ENCODE measurements at places on chromosomes 1 and 21.
A peak's percentile ranks its signal among the peaks of the same experiment; 100 is the strongest.

GRCh38 chr1:227725046-227725445 lies 10.1 kb downstream of the JMJD4 start:
- H3K27me3 ChIP-seq, result peaks cover 8% of the 10 kb centered on the region
- H3K36me3 ChIP-seq, result peaks cover 4% of the 10 kb centered on the region
- H3K4me3 ChIP-seq, result no peak overlapping the region
- H3K27ac ChIP-seq, result no peak overlapping the region

- no peaks in the 10 kb centered on the region for H3K27me3 ChIP-seq
- no peaks in the 10 kb centered on the region for H3K4me1 ChIP-seq
- H3K36me3 ChIP-seq, result no peaks in the 10 kb centered on the region
- no peak overlapping the region for H3K27ac ChIP-seq
These were observed 800.3 kb downstream of the PLA2G4A start for GRCh38 chr1:187629075-187629474.

DNA sequence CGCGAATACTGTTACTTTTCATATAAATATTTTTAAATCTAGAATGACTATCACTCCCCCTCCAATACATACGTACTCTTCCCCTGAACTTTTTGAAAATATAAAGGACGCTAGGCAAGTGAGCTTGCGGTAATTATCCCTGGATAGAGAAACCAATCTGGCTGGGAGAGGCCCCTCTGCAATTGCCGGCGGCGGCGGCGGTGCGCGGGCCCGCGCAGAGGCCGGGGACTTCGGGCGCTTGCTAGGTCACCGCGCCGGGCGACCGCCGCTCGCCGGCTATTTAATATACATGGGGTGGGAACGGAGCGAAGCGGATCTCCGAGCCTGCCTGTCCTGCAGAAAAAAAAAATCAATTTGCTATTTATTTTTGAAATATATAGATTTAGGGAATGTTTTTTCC lies 416.3 kb upstream of the ESRRG start:
- no peak overlapping the region for H3K27ac ChIP-seq
- H3K4me1 ChIP-seq, result no peaks in the 10 kb centered on the region
- peaks cover 30% of the 10 kb centered on the region for H3K27me3 ChIP-seq

DNA sequence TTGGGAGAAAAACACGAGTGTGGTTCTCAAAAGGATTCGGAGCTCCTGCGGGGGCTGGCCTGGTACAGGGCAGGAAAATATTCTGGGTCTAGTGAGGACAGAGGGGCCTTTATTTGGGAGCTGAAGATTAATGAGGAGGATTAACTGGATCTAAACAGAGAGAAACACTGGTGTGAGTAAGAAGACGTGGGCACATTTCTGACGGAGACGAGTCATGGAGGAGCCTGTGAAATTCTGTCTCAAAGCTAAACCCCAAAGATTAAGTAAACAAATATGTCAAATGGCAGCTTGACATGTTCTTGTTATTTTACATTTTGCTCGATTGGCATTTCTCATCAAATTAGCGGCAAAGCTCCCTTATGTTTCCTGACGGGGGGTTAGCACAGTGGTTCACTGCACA lies 12.8 kb downstream of the PROK1 start:
- DNase-seq, result no peak
- no peaks in the 10 kb centered on the region for H3K27me3 ChIP-seq
- H3K4me3 ChIP-seq, result no peak overlapping the region
- no peaks in the 10 kb centered on the region for H3K36me3 ChIP-seq

- no peak overlapping the region for H3K27ac ChIP-seq
- H3K4me1 ChIP-seq, result peaks cover 4% of the 10 kb centered on the region
- DNase-seq, result no peak
- peaks cover 6% of the 10 kb centered on the region for H3K27me3 ChIP-seq
These were observed 102.3 kb downstream of the LACTBL1 start for GRCh38 chr1:22870201-22870871.

DNA sequence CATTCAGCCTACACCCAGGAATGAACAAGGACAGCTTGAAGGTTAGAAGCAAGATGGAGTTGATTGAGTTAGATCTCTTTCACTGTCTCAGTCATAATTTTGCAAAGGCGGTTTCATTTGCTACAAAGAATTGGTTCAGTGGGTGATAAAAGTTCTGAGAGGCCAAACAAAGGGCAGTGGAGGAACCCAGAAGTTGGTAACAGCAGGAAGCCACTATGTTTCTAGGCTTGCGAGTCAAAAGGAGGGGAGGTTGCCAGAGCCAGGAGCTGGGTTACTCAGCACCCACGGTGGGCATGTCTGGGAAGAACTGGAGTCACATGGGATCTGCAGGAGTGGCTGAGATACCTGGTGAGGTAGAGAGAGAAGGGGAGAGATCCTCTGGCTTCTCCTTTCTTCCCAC lies 64.2 kb upstream of the MRPS6 start:
- H3K4me3 ChIP-seq, result peak overlapping the region; percentile 46
- H3K36me3 ChIP-seq, result peaks cover 18% of the 10 kb centered on the region
- H3K27me3 ChIP-seq, result no peaks in the 10 kb centered on the region

DNA sequence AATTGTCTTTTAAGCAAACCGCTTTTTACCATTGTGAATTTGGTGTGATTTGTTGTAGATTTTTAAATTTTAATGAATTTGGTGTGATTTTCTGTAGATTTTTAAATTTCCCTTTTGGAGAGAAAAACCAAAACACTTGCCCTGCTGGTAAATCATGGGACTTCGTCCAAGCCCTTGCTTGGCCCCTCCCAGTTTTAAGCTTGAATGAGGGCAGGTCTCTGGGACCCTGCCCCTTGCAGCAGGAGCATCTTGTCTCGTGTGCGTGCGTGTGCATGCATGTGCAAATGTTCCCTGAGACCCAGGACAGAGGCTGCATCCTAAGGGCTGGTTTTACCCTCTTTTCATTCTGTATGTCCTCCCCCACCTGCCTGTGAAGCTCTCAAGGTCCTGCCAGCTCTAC lies 248.6 kb downstream of the GREM2 start:
- peaks cover 5% of the 10 kb centered on the region for H3K27me3 ChIP-seq
- no peaks in the 10 kb centered on the region for H3K4me1 ChIP-seq
- no peak overlapping the region for H3K4me3 ChIP-seq
- H3K36me3 ChIP-seq, result no peaks in the 10 kb centered on the region
- H3K27ac ChIP-seq, result no peak overlapping the region

DNA sequence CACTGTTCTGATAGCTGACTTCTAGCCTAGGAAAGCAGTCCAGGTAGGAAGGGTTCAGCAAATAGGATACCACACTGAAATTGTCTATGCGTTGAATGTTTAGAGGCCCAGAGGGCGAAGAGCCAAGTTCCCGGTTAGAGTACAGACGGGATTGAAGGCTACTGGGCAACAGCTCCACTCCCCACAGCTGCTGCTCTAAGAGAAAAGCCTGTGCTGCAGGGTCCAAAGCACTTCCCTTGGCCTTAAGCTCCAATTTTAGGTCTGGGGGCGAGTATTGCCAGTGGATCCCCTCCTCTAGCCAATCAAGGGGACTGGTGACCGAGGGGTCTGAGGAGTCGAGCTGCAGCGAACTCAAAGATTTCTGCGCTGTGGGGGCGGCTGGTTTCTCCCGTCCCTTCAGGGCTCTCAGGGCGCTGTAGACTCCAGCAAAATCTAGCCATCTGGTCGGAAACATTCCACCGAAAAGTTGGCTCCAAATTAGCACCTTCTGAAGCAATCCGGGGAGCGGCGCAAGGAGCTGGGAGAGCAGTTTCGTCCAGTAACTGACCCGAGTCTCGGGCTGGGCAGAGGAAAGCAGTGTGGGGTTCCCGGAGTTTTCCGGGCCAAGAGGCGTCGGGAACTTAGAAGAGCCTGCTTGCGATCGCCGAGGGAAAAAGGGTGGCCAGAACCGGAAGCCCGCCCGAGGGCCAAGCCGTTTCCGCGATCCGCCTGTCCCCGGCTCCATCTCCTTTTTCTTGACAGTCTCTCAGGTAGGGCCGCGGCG lies 748 bp downstream of the PPP1R15B start:
- peak overlapping the region; percentile 100 for H3K27ac ChIP-seq
- DNase-seq, result no peak
- H3K27me3 ChIP-seq, result peaks cover 15% of the 10 kb centered on the region

- DNase-seq, result peak; percentile 26
- no peaks in the 10 kb centered on the region for H3K4me1 ChIP-seq
- H3K27ac ChIP-seq, result no peak overlapping the region
These were observed 193.6 kb downstream of the RPS6KC1 start for GRCh38 chr1:213244664-213245091.

DNA sequence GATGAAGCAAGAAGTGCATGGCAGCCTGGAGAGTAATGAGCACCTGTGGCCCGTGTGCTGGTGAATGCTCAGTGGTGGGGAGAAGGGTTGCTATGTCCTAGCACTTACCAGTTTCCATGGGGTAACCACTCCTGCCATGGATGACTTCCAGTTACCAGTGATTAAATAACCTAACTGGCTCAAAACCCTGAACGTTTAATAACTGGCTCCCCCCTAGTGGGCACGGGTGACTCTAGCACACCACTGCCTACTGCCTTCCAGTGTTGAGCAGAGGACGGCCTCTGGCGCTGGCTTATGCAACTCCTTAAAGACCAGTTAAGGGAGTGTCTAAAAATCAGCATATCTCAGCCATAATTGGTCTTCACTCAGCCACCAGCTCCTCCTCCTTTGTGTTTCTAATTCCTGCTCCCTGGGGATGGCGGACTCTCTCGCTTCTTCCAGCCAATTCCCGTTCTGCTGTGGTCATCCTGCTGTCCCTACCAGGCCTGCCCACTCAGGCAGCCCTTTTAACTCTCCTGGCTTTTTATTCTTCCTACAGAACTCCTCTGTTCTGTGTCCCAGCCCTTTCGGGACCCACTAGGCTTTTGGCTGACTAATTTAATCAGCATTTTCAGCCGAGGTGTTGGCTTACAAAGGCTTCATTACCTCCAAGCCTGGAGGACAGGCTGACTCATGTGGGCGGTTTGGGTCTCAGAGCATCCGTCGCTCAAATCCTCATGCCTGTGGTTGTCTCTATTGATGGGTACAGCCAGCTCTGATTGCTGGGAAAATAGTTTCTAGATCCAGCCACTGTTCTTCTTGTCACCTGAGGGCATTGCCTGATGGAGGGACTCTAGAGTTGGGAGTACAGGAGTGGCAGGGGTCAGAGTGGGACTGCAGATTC lies 332.4 kb downstream of the CAMTA1 start:
- H3K27ac ChIP-seq, result no peak overlapping the region
- H3K4me3 ChIP-seq, result no peak overlapping the region
- H3K27me3 ChIP-seq, result peaks cover 1% of the 10 kb centered on the region
- no peak for DNase-seq
- no peaks in the 10 kb centered on the region for H3K36me3 ChIP-seq
- no peaks in the 10 kb centered on the region for H3K4me1 ChIP-seq

- H3K27me3 ChIP-seq, result no peaks in the 10 kb centered on the region
- H3K36me3 ChIP-seq, result peaks cover 4% of the 10 kb centered on the region
- no peaks in the 10 kb centered on the region for H3K4me1 ChIP-seq
- H3K27ac ChIP-seq, result no peak overlapping the region
- H3K4me3 ChIP-seq, result no peak overlapping the region
These were observed 55.0 kb downstream of the MPZL1 start for GRCh38 chr1:167776616-167777268.

DNA sequence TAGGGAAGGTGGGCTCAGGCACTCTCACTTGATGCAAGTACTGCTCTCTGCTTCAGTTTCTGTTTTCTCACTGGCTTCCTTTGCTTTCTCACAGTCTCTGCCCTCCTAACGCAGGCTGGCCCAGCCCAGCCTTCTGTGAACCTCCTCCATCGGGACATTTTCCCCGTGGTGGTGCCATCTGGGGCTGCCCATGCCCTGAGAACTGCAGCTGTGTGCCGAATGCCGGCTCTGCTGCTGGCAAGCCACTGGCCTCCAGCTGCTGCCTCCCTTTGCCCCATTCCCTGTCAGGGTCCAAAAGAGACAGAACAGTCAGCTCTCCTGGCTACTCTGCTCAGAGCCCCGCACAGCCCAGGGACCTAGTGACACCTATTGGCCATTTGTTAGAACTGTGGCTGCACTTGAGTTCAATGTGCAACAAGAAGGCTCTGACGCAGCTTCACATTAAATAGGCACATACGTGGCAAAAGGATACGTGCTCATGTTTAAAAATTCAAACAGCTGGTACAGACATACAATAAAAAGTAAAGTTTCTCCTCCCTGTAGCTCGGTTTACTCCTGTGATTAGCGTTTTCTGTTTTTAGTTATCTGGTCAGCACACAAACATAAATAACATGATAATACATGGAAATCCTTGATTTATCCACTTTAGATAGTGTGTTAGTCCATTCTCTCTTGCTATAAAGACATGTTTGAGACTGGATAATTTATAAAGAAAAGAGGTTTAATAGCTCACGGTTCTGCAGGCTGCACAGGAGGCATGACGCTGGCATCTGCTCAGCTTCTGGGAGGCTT lies 46.6 kb downstream of the FCRL5 start:
- H3K36me3 ChIP-seq, result no peaks in the 10 kb centered on the region
- H3K27me3 ChIP-seq, result no peaks in the 10 kb centered on the region
- peak; percentile 33 for DNase-seq
- H3K27ac ChIP-seq, result no peak overlapping the region

DNA sequence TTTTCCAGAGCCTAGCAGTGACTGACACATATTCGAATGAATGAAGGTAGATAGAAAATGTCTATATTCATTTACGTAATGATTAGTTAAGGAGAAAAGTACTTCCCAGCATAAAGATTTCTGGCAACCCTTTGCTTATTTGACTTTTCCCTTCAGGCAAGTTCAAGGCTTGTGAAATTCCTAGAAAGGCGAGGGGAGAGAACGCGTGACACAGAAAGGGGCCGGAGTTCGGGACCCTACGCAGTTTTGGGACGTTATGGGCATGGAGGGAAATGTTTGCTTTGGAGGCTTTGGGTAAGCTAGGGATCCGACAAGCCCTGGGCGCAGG lies 472 bp upstream of the USP25 start:
- peaks cover 11% of the 10 kb centered on the region for H3K27me3 ChIP-seq
- H3K4me3 ChIP-seq, result peak overlapping the region; percentile 76

GRCh38 chr1:226369110-226369509 lies 38.8 kb downstream of the PARP1 start:
- H3K27me3 ChIP-seq, result no peaks in the 10 kb centered on the region
- H3K27ac ChIP-seq, result no peak overlapping the region
- no peak overlapping the region for H3K4me3 ChIP-seq
- DNase-seq, result no peak
- no peaks in the 10 kb centered on the region for H3K4me1 ChIP-seq
- peaks cover 11% of the 10 kb centered on the region for H3K36me3 ChIP-seq

DNA sequence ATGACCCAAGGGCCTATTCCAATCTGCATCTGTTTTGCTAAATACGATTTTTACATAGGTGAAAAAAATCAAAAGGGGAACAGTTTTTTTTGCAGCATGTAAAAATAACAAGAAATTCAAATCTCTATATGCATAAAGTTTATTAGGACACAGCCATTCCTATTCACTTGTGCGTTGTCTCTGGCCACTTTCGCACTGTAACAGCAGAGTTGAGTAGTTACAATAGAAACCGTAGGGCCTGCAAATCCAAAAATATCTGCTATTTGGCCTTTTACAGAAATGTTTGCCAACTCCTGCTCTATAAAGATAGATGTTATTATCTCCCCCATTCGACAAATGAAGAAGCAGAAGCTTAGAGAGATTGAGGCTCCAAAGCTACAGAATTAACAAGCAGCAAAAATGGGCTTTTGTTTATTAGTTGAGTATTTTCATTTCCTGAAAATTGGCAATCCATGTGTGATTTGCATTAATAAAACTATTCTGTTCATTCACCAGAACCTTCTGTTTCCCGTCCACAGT lies 5.5 kb downstream of the DYNLT5 start:
- H3K27me3 ChIP-seq, result peaks cover 7% of the 10 kb centered on the region
- no peak for DNase-seq

All from immature natural killer cell (primary cell).